Lung microvascular endothelial cell (primary cell): ENCODE measurements at places on chromosomes 12 and 14. TPM values are rescaled to one million over a fixed set of nuclear protein-coding genes. Genes with fewer than 3 reads are reported as not detected.

DPF3 gene
- total RNA-seq, result 0.99 and 1.3 TPM in 2 replicates

TTC6 gene
- total RNA-seq, result under 0.01 TPM in 1 of 2 replicates, not detected in the other

GRCh38 chr14:81209167-81209836 lies 11.5 kb downstream of the GTF2A1 start:
- DNase-seq, result no peak

DNA sequence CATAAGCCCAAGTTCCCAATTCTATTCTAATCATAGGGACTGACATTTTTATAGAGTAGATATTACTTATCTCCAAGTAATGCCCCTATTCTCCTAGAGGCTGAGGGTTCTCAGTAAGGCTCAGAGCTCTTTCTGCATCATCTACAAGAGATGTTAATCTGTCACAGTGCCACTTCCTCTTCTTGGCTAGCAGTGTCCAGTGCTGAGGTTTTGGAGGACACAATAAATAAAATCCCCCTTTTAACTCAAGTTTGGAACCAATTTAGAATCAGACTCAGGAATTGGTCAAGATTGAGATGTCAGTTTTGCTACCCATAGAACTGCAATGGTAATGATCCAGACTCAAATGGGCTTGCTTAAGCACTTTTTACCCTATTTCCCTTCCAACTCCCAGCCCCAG lies 154.1 kb upstream of the ARID2 start:
- DNase-seq, result no peak

DNA sequence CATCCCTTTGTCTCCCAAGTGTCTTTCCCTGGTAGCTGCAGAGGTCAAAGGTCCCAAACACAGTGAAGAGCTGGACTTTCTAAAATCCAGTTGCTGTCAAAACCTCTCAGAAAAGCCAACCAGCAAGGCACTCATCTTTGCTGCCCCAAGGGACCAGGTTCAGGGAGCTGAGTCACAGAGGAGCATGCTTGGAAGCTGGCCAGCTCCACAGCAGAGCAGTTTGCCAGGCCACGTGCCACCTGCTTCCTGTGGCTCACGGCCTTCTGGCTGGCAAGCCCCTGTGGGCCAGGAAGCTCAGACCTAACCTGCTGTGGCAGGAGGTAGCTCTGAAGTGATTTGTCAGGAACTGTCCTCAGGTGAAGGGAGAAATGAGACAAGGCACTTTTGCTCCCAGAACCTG lies 3.6 kb downstream of the ISCU start:
- DNase-seq, result peak; percentile 89
